Neuronal stem cell (in vitro differentiated cells): ENCODE measurements at places on chromosomes 12 and 14.

DNA sequence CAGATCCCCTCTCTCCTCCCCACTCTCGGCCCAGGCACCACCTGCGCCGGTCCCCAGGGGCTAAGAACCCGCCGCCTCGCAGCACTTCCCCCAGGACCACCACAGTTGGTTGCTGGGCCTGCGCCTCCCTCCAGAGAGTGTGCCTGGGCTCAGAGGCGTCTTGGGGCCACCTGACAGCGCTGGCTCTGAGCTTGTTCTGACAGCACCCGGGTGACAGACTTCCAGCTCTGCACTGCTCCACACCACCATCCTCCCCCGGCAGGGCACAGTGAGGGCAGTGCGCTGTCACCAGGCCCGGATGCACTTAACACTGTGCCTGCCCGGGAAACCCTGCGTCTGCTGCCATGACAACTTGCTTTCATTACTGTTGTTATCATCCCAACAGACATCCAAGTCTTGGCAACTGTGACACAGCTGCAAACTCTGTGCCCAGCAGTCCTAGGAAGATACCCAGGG is 6.6 kb downstream of the BRF1 start:
- no peak overlapping the region for H3K27ac ChIP-seq
- H3K27me3 ChIP-seq = no peaks in the 10 kb centered on the region
- DNase-seq = no peak

DNA sequence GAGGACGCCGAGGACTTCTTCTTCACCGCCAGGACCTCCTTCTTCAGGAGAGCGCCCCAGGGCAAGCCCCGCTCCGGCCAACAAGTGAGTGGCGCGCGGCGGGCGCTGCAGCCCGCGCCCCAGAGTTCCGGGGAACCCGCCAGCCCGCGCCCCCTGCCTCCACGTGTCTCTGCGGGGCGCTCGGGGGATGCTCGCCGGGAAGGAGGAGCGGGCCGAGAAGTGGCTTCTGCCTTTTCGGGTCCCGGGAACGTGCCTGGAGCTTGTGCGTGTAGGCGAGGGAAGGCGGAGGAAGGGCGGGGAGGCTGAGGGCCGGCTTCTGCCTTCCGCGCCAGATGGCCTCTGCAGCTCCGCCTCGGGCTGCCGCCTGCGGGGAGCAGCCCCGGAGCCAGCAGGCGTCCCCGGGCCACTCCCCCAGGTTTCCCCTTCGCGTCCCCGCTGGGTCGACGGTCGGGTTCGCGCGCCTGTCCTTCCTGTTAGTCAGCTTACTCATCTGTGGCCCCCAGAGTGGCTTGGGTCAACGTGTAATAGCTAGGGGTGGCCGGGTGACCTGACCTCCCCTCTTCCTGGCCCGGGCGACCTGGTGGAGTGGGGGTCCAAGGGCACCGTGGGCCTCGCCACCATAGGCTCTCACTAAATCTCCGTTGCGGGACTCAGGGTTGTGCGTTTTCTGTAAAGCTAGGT is 505 bp downstream of the RASSF3 start:
- peaks cover 7% of the 10 kb centered on the region for H3K4me1 ChIP-seq
- peak; percentile 51 for DNase-seq
- peak overlapping the region; percentile 86 for H3K4me3 ChIP-seq
- H3K27ac ChIP-seq = peak overlapping the region; percentile 96

GRCh38 chr12:58372298-58372697 is 430.9 kb downstream of the ATP23 start:
- no peak overlapping the region for H3K27ac ChIP-seq
- H3K4me3 ChIP-seq = no peak overlapping the region
- DNase-seq = no peak
- H3K36me3 ChIP-seq = no peaks in the 10 kb centered on the region

- no peak overlapping the region for H3K27ac ChIP-seq
- DNase-seq = no peak
- no peaks in the 10 kb centered on the region for H3K4me1 ChIP-seq
- H3K27me3 ChIP-seq = no peaks in the 10 kb centered on the region
- H3K36me3 ChIP-seq = no peaks in the 10 kb centered on the region
- no peak overlapping the region for H3K4me3 ChIP-seq
These were observed 16.4 kb upstream of the NUBPL start for GRCh38 chr14:31544816-31545215.

- no peak for DNase-seq
- H3K4me3 ChIP-seq = no peak overlapping the region
- no peaks in the 10 kb centered on the region for H3K27me3 ChIP-seq
- no peak overlapping the region for H3K27ac ChIP-seq
- H3K36me3 ChIP-seq = no peaks in the 10 kb centered on the region
These were observed 12.2 kb downstream of the TPH2 start for GRCh38 chr12:71950819-71951218.

DNA sequence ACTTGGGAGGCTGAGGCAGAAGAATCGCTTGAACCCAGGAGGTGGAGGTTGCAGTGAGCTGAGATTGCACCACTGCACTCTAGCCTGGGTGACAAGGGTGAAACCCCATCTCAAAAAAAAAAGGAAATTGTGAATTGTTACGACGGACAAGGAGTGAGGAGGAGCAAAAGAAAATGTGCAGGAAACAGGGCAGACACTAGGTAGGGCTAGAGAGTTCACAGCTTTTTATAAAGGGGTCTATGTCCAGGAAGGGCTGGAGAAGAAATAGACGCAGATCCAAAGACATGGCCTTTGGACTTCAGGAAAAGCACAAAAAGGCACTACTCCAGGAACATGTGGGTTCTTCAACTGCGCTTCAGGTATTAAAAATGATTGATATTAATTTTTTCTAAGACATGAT is 34.4 kb downstream of the ATG14 start:
- no peak overlapping the region for H3K27ac ChIP-seq
- DNase-seq = no peak
- H3K27me3 ChIP-seq = no peaks in the 10 kb centered on the region
- no peak overlapping the region for H3K4me3 ChIP-seq

GRCh38 chr14:103528146-103528586 is 830 bp upstream of the TRMT61A start:
- H3K4me3 ChIP-seq = peak overlapping the region; percentile 80
- no peak overlapping the region for H3K27ac ChIP-seq
- no peaks in the 10 kb centered on the region for H3K36me3 ChIP-seq
- no peak for DNase-seq
- H3K4me1 ChIP-seq = peaks cover 21% of the 10 kb centered on the region
- H3K27me3 ChIP-seq = peaks cover 14% of the 10 kb centered on the region

GRCh38 chr12:48937170-48937569 is 11.9 kb upstream of the FKBP11 start:
- no peaks in the 10 kb centered on the region for H3K4me1 ChIP-seq
- H3K36me3 ChIP-seq = peaks cover 59% of the 10 kb centered on the region
- no peak overlapping the region for H3K4me3 ChIP-seq
- H3K27ac ChIP-seq = no peak overlapping the region
- DNase-seq = no peak

DNA sequence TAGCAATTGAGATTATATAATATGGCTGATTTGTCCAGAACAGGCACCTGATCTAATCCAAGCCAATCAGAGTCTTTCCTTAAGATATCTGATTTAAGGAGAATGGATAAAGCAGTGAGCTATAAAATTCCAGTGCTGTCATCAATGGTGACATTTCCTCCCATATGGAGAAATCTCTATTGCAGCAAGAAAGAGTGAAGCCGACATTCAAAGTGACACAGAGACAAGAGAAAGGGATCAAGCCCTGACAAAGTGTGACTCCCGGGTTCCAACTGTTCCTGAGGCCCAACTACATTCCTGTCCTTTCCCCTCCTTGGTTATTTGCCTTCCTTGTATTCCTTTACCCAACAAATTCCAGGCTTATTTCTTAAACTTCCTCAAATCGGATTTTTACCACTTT is 430.0 kb upstream of the SOX5 start:
- peaks cover 6% of the 10 kb centered on the region for H3K36me3 ChIP-seq
- H3K4me3 ChIP-seq = no peak overlapping the region
- H3K4me1 ChIP-seq = peaks cover 23% of the 10 kb centered on the region
- no peak for DNase-seq
- no peaks in the 10 kb centered on the region for H3K27me3 ChIP-seq

- H3K27me3 ChIP-seq = no peaks in the 10 kb centered on the region
- H3K36me3 ChIP-seq = no peaks in the 10 kb centered on the region
- H3K4me1 ChIP-seq = peaks cover 25% of the 10 kb centered on the region
- DNase-seq = no peak
- no peak overlapping the region for H3K27ac ChIP-seq
- H3K4me3 ChIP-seq = no peak overlapping the region
These were observed 3.2 kb upstream of the MMP19 start for GRCh38 chr12:55845785-55846496.

GRCh38 chr14:100336618-100337530 is 13.7 kb downstream of the SLC25A47 start:
- H3K4me3 ChIP-seq = no peak overlapping the region
- DNase-seq = no peak
- no peaks in the 10 kb centered on the region for H3K27me3 ChIP-seq
- no peaks in the 10 kb centered on the region for H3K4me1 ChIP-seq
- H3K36me3 ChIP-seq = peaks cover 58% of the 10 kb centered on the region

DNA sequence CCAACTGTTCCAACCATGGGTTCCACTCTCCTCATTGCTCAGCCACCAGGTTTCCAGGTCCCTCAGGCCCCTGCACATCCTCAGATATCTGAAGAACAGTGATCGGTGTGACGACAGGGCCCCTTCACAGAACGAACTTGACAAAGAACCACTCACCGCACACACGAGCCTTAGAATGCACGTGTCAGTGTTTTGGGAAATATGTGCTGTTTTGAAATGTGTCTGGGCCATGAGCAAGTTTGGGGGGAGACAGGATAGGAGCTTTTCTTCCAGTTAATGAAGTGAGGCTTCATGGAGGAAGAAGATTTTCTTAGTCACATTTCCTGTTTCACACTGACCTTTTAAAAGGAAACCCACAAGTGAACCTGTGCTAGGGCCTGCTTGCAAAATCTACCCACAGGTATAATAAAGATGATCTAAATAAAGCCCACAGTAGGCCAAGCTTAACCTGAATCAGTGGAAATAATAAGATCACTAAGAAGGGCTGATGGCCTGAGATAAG is 58.6 kb downstream of the ZFP36L1 start:
- DNase-seq = no peak
- no peaks in the 10 kb centered on the region for H3K36me3 ChIP-seq
- no peaks in the 10 kb centered on the region for H3K27me3 ChIP-seq
- no peak overlapping the region for H3K4me3 ChIP-seq
- H3K4me1 ChIP-seq = peaks cover 43% of the 10 kb centered on the region

DNA sequence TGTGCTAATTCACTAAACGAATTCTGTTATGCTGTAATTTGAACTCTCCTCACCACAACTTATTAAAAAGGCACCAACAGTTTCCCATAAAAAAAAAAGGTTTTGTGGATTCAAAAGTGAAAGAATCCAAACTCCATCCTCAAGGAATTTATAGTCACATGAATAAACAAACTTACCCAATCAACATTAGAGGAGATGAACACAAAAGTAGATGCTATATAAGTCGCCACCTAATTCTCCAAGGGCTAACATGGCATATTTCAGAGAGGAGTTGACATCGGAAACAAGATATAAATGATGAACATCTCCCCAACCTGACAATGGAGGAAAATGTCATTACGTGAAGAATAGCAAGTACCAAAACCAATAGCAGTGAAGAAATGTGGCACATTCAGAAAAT is 265.5 kb upstream of the PRKD1 start:
- DNase-seq = no peak
- H3K4me3 ChIP-seq = no peak overlapping the region
- no peaks in the 10 kb centered on the region for H3K36me3 ChIP-seq
- no peak overlapping the region for H3K27ac ChIP-seq

DNA sequence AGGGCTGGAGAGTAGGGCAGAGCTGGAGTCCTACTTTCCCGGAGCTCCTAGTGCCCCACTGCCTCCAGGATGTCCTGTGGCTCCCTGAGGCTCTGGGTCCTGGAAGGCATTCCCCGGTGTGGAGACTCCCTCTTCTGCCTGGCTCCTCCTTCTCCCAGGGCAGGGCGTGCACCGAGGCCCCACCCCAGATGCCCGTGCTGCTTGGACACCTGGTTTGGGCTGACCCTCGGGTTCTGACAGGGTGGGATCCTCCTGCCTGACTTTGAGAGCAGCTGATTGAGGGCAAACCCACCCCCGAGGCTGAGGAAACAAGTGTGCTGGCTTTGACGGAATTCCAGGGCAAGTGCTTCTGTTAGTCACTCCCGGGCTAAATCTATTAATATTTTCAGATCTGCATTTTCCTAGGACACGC is 15.4 kb downstream of the TEAD4 start:
- peaks cover 6% of the 10 kb centered on the region for H3K36me3 ChIP-seq
- DNase-seq = no peak
- H3K27me3 ChIP-seq = no peaks in the 10 kb centered on the region
- no peak overlapping the region for H3K27ac ChIP-seq

DNA sequence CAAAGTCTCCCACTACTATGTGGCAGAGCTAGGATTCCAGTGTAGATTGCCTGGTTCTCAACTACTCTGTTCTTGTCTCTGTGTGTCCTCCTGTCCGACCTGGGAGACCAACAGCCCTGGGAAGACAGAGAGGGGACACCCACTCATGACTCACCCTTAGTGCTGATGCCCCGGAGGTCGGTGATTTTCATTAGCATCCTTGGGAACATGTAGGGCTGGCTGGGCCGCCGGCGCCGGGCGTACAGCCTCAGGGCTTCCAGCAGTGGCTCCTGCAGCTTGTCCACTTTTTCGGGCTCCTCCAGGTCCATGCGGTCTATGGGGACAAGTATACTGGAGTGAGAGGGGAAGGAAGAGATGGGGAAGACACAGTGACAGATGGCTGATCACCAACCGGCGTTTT is 5.9 kb upstream of the ITGB7 start:
- H3K4me3 ChIP-seq = no peak overlapping the region
- peaks cover 19% of the 10 kb centered on the region for H3K4me1 ChIP-seq
- no peaks in the 10 kb centered on the region for H3K27me3 ChIP-seq

GRCh38 chr12:57173089-57173488 is 25.7 kb upstream of the LRP1-AS start:
- H3K27me3 ChIP-seq = no peaks in the 10 kb centered on the region
- H3K27ac ChIP-seq = no peak overlapping the region
- no peak overlapping the region for H3K4me3 ChIP-seq
- no peak for DNase-seq

- H3K27me3 ChIP-seq = no peaks in the 10 kb centered on the region
- no peak overlapping the region for H3K4me3 ChIP-seq
- no peak for DNase-seq
- no peaks in the 10 kb centered on the region for H3K36me3 ChIP-seq
- H3K4me1 ChIP-seq = no peaks in the 10 kb centered on the region
- H3K27ac ChIP-seq = no peak overlapping the region
These were observed 33.5 kb upstream of the C12orf42 start for GRCh38 chr12:103529306-103529705.

- no peak overlapping the region for H3K27ac ChIP-seq
- no peaks in the 10 kb centered on the region for H3K27me3 ChIP-seq
- no peak overlapping the region for H3K4me3 ChIP-seq
- no peaks in the 10 kb centered on the region for H3K36me3 ChIP-seq
- no peak for DNase-seq
These were observed 116.9 kb downstream of the DUSP6 start for GRCh38 chr12:89235189-89235993.

GRCh38 chr14:36773558-36773957 is 111.9 kb downstream of the PAX9 start:
- H3K27me3 ChIP-seq = no peaks in the 10 kb centered on the region
- no peaks in the 10 kb centered on the region for H3K36me3 ChIP-seq
- DNase-seq = no peak
- H3K4me3 ChIP-seq = no peak overlapping the region
